ENCODE measurements at places on chromosomes 2 and 18.

DNA sequence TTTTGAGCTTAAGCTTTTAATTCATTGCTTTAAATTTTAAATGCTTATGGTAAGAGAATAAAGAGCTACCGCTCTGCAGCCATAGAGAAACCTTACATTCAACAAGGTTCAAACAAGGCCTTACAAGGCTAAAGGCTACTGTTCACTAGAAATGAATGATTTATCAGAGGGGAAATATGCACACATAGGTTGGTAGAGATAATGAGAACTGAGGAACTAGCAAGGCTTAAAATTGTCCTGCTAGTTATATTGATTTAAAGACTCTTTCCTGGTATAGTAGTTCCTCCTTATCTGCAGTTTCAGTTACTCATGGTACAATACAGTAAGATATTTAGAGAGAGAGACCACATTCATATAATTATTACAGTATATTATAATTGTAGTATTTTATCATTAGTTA, 193.4 kb downstream of the WDR7 start:
- no peak for DNase-seq

DNA sequence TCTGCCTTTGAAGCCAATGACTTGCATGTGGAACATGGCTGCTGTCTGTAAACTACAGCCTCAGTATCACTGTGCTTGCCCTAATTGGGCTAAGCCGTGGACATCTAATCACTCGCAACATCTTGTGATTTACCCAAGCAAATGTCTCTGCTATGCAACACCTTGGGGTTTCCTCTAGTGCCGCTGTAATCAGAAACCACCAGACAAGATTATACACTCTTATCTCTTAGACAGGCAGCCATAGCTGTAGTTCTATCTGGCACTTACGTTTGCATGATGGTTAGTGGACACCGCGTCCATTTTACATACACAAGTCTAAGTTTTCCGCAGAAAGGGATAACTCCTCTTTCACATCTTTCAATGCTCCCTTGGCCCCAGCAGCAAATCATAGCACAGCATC, 204.3 kb upstream of the CCDC68 start:
- DNase-seq, result no peak

GRCh38 chr2:239599299-239599698, 198.5 kb upstream of the HDAC4 start:
- DNase-seq, result no peak

DNA sequence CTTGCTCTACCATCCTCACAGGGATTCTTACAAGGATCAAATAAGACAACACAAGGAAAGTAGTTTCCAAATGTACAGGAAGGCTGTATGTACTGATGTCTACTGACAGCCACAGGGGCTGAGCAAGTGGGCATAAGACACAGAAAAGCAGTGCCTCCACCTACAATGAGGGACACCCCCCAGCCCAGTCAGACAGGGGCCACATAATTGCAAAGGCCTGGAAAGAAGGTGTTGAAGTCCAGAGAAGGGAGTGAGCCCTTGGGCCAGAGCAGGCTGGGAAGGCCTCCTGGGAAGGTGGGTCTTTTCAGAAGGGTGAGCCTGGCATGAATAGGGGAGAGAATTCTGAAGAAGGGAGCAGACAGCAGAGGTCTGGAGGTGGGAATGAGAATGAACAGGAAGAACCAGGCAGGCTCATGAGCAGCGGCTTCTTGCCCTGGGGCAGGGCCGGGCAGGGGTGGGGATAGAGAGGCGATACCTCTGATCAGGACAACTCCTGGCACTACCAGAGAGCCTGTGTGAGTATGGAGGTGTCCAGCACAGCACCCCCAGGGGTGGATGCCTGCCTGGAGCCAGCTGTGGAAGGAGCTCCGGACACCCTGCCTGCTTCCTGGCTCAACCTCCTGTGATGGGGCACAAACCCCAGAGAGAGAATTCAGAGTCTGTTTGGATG, 30.1 kb downstream of the HS1BP3 start:
- DNase-seq, result no peak

DNA sequence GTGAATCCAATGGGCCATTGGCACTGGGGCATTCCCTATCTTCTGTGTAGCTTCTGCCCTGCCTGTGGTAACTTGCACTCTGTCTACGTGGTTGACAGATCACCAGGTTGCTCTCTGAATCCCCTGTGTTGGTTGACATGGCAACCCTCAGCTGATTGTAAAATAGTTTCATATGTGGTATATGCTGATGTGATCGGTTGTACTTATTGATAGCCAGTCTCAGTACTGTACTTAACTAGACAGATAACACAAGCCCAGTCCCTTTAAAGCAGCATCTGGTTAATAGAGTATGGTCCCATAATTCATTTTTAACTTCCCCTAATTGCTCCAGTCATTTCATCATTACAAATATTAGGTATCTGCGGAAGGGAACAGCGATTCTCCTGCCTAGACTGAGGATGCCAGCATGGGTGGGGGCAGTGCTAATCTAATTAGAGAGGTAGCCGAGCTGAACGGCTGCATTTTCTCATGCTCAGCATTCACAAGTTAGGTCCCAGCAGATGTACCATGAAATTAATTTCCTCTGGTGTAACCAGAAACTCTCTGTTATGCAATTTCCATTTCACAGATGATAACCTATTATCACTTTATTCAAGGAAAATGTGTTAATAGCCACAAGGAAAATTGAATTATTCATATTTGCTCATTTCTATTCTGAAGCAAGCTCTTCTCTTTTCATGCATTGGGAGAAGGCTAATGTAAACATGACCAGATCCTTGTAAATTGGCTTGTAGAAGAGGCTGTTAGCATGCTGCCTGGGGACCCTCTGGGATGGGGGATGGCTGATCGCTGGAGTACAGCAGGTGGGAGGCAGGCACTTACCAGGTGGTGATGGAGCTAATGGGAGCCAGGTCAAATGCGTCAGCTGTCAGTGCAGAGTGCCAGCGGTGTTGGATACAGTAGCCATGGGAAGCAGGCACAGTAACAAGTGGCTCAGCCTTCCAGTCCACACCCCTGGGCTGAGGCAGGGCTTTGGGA, 608.3 kb downstream of the GALR1 start:
- no peak for DNase-seq

- DNase-seq, result no peak
Measured at GRCh38 chr18:79855147-79855933, 57.6 kb downstream of the KCNG2 start.
